Activated T-cell treated with anti-CD3 and anti-CD28 coated beads, Interleukin-2, amount 50 U/mL, for 4 hours (primary cell): ENCODE measurements at places on chromosomes 16 and 17.

DNA sequence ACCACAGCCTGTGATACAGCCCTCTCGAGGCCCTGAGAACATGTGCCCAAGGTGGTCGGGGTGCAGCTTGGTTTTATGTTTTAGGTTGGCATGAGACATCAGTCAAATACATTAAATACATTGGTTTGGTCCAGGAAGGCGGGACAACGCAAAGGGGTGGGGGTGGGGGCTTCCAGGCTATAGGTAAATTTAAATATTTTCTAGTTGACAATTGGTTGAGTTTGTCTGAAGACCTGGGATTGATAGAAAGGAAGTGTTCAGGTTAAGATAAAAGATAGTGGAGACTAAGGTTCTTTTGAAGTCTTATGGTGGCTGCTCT is 1.2 kb upstream of the ZKSCAN2 start:
- no peak for DNase-seq

DNA sequence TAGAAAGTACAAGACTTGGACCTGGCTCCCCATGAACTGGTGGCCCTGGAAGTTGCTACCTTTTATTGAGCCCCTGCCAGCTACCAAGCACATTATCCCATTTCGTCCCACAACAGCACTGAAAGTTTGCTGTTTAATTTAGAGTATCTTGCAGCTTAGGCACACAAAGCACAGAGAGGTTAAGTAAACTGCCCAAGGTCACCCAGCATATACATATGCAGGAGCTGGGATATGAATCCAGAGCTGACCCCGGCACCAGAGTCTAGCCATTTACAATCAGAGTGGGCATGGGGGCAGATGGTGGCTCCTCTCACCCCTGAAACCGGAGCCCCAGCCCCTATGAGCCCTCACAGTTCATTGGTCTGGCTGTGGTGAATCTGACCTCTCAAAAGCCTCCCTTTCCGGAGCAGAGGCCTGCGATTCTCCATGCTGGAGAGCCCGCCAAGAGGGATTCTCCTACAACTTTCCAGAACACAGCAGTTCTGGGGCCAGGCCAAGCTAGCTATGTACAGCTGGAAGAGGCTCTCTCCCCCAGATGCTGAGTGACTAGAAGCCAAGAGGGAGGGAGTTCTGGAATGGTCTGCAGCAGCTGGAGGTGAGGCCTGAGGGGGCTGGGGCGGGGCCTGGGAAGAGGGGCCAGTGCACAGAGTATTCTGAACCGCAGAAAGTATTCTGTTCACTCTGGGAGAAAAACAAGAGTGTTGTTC is 58.3 kb downstream of the SREBF1 start:
- DNase-seq = no peak

DNA sequence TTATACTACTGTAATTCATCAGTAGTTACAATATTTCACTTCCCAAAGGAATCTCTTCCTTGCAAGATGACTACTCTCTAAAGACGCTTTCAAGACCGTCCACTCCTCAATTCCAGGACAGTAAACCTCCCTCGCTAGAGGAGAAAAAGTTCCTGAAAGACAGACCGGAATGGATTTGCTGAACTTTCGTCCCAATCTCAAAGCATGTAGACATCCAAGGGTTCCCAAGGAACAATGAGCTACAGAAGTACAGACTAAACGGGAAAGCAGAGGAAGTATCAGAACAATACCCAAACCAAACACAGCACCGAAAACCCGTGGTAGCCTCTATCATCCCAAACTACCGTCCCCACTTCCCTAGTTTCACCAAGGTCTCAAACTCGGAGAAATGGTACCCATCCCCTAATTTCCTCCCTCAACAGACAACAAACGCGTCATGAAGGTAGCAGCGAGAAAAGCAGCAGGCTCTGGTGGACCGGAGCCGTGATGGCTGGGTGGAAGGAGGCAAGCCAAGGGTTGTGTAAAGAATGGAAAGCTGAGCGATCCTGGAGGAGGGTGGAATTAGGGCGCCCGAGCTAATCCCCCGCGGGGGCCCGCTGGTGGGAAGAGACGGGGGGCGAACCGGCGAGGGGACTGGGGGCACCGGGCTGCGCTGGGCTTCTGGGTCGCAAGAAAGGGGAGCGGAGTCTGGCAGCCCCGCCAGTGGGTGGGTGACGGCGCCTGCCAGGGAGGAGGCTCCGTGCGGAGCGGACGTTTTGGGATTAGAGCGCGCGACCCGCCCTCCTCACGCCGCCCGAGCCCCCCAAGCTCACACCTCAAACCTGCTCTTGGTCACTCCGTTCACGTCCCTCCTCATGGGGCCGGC is 647 bp downstream of the FBXL20 start:
- DNase-seq = no peak

GRCh38 chr17:59641799-59642484 is 22.2 kb downstream of the CLTC start:
- no peak for DNase-seq

DNA sequence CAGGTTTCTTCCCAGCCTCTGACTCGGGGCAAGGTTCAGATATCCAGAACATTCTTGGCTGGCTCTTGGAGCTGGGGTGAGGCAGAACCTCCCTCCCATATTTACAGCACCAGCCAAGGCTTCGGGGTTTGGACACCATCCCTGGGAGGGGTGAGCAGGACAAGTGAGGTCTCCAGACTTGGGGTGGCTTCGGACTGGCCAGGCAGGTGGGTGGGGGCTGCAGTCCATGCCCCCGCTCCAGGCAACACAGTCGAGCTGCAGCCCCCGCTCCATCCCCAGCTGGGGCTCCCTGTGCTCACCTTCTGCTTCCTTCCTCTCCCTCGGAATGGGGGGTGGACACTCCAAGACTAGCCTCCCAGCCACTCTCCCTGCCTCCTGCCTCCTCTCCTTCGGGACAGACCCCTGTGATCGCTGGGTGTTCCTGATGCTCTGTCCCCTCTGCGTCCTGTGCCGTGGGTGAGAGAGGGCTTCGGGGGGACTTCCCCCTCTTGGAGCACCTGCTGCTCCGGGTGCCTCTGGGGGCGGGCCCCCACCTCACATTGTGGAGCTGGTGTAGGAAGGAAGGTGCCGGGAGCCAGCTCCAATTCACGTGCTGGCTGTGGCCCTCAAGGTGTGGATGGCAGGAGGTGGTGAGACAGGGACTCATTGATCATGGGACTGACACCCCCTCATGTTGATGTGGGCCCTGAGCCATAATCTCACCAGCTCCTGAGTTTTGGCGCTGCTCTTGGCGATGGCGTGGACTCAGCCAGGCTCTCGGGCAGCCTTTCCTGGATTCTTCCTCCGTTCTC is 189.2 kb downstream of the SEC14L1 start:
- no peak for DNase-seq

DNA sequence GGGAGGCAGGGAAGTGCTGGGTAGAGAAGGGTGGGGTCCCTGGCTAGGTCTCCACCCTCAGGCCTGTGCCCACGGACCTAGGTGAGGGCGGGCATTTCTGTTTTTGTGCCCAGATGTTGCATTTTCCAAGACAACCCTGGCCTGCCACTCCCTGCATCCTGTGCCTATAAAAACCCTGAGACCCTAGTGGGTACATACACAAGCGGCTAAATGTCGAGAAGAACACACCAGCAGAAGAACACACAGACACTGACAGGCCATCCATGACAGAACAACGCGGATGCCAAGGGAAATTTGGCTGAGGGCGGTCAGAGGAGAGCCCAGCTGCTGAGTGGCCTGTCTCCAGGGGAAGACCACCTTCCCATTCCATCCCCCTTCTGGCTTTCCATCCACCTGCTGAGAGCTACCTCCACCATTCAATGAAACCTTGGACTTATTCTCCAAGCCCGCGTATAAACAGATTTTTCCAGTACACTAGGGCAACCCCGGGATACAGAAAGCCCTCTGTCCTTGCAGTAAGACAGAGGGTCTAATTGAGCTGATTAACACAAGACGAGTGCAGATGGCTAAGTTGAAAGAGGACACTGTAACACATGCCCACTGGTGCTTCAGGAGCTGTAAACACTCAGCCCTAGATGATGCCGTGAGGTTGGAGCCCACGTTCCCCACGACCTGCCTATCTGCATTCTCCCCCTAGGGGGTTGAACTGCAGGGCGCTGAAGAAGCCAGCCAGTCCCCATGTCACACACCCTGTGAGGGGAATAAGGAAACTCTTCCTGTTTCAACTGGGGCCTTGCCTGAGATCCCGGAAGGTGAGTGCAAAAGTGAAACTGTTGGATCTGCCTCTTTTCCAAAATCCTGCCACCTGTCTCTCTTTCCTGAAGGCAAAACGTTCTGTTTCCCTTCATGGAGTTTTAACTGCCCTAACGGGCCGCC is 147.2 kb upstream of the COX10 start:
- DNase-seq = no peak

- DNase-seq = no peak
These were observed 8.9 kb upstream of the SERPINF2 start for GRCh38 chr17:1733759-1734158.

GRCh38 chr16:81429045-81429521 is 15.5 kb upstream of the CMIP start:
- DNase-seq = no peak

DNA sequence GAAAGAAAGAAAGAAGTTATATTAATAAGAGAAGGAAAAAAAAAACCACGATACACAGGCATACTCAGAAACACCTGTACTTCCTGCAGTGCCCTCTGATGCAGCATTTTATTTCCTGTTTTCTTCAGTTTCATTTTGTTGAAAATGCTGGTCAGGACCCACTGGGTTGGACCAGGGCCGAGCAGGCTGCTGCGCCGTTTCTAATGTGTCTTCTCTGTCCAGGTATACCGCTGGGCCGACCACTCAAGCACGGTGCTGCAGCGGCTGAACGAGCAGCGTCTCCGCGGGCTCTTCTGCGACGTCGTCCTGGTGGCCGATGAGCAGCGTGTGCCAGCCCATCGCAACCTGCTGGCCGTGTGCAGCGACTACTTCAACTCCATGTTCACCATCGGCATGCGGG is 8.3 kb downstream of the KLHL36 start:
- no peak for DNase-seq

DNA sequence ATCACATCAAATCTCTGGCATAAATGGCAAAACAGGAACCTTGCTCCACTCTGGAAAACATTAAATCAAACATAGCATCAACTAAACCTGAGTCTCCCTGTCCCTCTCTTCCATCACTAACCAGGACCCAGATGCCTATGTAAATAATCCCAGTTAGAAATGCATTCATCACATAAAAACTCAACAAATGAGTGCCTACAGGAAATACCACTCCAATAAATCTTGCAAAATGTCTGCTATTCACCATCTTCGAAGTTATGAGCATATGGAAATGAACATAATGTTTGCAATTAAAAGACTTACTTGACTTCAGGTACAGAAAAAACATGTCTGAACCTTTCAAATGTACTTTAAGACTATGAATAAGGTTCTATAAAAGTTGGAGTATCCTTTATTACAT is 425.0 kb downstream of the CDH11 start:
- DNase-seq = no peak

GRCh38 chr16:58299757-58300349 is 5.0 kb upstream of the PRSS54 start:
- no peak for DNase-seq

- no peak for DNase-seq
These were observed 25.6 kb downstream of the SLC7A5 start for GRCh38 chr16:87843678-87844105.

GRCh38 chr17:68377771-68378267 is 79.5 kb downstream of the WIPI1 start:
- no peak for DNase-seq

- no peak for DNase-seq
These were observed 2.8 kb downstream of the VAT1 start for GRCh38 chr17:43019418-43019817.
